Fibroblast of skin of right quadriceps (primary cell): ENCODE measurements at places on chromosomes 1 and 21.
A peak's percentile ranks its signal among the peaks of the same experiment; 100 is the strongest.

GRCh38 chr1:104648269-104648691 lies 898.6 kb downstream of the AMY1C start:
- DNase-seq, result peak; percentile 5

- DNase-seq, result no peak
These were observed 30.0 kb downstream of the PPP2R5A start for GRCh38 chr1:212315184-212315583.

DNA sequence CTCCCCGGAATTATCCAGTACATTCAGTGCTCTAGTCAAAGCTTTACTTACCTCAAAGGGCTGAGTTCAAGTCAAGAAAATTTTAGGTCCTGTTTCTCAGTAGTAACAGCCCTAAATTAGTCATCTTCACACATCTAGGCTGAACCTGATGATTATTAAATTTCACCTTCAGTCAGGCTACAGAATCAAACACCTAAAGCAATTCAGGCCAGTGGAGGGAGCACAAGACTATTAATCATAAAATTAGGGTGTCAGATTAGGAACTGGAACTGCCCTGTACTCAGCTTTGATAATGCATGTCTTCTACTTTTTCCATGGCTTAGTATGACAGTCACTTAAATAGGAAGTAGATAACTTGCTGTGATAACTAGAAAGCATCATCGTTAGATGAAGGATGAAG lies 28.4 kb upstream of the BCAS2 start:
- no peak for DNase-seq

DNA sequence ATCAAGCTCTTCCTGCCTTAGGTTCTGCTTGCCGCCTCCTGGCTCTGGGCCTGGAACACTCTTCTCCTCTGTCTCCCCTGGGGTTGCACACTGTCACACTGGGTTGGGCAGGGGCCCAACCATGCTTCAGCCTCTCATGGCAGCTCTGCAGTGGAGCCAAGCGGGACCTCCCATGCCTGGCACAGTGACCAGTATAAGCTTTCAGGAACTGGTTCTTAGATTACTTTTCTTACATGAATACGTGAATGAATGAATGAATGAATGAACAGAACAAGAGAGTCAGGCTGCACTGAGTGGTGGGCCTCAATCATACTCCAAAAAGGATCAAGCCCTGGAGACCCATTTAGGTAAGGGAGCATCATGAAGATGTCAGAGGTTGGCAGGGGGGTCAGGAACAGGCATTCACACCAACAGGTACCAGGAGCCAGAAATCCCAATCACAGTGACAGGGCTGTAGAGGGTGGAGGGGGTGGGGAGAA lies 30.8 kb upstream of the TMEM125 start:
- DNase-seq, result no peak

DNA sequence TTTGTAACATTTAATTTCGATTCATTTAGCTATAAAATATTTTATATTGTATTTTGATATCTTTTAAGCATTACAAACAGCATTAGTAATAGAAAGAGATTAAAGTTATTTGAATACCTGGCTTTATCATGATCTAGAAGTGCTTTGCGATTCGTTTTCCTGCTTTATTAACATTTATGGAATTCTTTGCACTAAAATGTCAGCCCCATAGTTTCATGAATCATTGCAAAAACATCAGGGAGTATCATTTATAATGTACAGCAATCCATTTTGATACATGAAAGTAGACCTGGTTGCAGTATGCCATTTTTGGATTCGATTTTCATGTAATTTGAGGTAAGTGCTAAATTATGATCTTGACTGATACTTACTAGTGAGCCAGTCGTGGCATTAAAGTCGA lies 108.0 kb upstream of the DPYD start:
- no peak for DNase-seq

DNA sequence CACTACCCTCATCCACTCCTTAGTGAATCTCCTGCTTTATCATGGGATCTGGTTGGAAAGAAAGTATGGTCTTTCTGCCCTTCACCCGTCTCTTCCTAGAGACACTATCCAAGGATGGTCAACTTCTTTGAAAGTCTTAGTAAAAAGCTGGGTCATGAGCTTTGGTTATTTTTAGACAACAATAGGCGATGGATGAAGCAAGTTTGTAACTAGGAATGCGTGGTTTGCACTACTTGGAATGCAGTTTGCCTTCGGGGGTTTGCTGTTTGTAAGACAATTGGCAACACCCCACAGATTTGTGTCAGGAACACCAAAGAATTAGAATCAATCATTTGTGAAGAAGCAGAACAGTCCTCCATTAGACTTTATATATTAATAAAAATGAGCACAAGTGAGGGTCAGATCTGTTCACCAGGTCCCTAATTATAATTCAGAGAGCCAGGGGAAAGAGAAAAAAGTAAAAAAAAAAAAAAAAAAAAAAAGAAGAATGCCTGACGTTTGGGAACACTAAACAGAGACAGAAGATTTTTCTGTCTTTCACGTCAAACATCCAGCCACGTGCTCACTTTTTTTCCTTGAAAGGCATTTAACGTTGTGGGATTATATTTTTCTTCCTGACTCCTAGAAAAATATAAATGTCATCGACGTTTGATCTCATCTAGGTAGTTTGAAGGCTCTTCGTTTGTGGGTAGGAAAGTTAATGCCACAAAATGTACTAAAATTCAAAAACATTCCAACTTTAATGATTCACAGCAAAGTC lies 60.7 kb upstream of the BTG3 start:
- peak; percentile 7 for DNase-seq

- DNase-seq, result no peak
These were observed 52.0 kb downstream of the S100B start for GRCh38 chr21:46552865-46553379.

DNA sequence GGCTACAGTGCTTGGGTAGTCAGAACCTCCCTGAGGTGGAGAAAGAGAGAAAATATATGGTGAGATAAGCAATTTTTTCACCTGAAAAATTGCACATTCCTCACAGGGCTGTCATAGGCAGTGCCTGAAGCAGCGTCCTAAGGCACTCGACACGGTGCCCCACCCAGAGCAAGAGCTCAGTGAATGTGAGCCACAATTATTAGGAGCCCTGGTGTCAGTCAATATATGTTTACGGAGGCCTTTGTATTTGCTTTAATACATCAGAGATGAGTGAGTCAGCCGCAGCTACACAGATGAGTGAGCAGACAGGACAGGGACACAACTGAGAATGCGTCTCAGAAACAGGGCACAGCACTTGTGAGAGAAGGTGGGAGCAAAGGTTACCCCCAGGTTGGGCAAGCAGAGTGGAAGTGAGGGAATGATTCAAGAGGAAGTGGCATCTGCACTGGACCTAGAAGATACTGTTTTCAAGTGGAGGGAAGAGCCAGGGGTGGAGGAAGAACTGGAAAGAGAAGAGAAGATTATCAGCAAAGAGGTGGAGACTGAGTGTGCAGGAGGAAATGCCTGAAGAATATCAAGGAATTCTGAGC lies 5.2 kb upstream of the PIGC start:
- no peak for DNase-seq

DNA sequence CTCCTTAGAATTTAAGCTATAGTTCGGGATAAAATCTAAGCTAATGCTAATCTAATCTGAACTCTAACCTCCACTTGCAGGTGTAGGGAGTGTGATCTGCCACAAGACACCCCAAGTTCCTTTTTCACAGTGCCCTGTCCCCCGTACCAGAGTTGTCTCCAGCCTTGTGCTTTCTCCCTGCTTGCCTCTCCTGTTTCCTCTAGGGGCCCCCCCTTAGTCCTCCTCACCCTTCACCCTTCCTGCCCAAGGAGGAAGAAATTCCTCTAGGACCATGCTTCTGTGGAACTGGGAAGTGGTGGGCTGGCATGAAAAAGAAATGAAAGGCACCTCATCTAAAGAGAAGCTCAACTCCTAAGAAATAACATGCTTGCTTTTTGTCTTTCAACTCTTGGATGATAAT lies 50.2 kb upstream of the BCL9 start:
- no peak for DNase-seq

GRCh38 chr1:53155945-53156344 lies 13.5 kb upstream of the SLC1A7 start:
- DNase-seq, result no peak

DNA sequence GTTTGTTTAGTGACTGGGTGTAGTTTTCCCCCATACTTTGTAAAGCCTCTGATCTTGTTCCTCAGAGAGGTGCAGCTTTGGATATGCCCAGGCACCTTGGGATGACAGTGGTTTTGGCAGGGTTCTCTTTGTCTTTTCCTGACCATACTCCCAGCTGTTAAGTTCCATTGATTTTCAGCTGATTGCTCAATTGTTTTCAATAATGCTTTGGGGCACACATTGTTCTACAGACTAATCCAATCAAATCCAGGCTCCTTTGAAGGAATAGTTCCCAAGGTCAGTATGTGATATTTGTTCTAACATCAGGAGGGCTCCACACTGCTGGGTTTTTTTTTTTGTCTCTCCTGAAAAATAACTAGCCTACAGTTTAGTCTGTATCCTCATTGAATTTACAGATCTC lies 24.8 kb downstream of the PPP2R5A start:
- DNase-seq, result no peak

DNA sequence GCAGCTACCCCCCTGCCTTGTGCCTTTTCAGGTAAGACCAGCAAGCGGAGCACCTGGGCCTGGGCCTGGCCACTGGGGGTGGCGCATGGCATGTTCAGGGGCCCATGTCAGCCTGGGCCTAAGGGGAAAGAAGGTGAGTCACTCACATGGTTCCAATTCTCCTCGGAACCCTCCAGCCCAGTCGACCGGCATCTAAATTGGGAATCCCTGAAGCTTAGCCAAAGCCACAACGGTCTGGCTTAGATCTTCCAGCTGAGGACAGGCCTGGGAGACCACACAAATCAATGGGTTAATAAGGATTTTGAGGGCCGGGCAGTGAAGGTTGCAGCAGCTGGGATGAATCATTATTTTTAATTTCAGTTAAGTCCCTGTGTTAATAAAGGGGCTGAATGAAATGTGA lies 145.1 kb upstream of the SMYD2 start:
- DNase-seq, result peak; percentile 46

- DNase-seq, result peak; percentile 79
These were observed at the start of gene PEA15 for GRCh38 chr1:160205242-160206035. TSS of gene PEA15 (plus strand) at chr1:160205384. CDS start at chr1:160211545, 6,161 bp downstream.

DNA sequence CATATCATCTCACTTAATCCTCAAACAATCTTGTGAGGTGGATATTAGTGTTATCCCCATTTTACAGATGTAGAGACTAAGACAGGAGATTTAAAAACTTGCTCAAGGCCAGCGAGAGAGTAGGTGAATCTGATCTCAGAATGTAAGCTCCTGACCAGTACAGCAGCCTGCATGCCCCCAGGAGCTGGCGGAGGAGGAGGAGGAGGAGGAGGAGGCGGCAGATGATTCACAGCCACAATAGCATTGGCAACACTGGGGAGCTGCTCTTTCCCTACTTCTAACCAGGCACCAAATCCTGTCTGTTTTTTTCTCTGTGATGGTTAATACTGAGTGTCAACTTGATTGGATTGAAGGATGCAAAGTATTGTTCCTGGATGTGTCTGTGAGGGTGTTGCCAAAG lies 243.2 kb downstream of the ATG4C start:
- no peak for DNase-seq

DNA sequence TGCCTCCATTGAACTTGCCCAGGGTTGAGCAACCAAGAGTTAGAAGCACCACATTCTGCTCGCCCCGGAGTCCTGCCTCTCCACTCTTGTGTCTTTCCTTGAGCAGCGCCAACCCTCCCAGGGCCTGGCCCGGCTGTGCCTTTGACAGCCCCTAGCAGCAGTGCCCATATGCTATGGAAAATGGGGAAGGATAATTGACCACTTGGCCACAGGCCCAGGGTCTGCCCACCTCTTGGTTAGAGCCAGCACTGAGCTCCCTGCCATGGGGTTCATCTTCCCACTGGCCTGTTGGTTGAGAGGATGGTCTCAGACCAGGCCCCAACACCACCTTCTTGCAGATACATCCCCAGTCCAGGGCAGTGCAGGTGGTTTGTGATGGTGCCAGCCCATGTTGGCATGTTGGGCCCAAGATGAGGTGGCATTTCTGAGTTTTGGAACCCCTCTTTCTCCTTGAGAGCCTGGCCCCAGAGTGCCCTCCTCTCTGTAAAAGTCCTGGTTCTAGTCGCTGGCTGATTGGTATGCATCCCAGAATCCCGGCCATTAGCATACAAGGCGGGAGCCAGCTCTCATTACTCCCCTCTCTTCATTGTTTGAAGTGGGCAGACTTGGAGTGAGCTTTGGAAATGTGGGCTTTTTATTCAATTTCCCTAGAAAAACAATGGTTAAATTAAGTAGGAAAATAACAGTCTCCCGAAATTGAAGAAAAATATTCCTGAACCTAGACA lies 7.6 kb downstream of the ARHGEF10L start:
- no peak for DNase-seq

DNA sequence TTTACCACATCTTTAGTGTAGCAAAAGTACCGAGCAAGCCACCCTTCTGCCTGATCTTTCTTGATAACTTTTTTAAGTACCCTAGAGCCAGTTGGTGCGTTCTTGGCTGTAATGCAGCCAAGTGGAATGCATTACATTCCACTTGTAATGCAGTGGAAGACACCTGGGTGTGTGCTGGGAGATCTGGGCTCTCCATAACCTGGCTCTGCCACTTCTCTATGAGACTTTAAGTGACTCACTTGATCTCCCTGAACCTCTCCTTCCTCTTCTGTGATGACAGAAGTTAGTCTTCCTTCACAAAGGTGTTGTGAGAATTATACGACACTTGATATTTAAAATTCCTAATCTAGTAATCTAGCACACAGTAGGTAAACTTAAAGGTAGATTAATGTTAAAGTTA lies 35.3 kb upstream of the NFIA start:
- DNase-seq, result no peak

DNA sequence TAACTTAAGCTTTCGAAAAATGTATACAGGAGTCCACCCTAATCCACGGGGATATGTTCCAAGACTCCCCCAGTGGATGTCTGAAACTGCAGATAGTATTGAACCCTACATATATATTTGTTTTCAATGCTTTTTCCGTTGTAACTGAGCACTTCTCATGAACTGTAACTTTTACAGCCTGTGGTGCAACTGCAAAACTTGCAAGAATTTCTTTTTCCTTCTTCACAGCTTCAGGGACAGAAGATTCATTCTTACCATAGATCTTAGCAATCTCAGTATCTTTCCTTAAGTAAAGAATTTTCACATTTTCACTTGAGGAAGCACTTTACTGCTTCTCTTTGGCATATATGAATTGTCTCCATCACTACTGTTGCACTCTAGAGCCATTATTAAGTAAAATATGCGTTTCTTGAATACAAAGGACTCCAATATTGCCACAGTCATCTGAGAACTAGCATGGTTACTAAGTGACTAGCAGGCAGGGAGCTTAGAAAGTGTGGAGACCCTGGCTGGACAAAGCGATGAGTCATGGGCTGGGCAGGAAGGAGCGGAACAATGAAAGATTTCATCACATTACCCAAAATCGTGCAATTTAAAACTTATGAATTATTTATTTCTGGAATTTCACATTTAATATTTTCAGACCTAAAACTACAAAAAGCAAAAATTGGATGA lies 14.1 kb downstream of the DPYD start:
- DNase-seq, result peak; percentile 77

- no peak for DNase-seq
These were observed 15.8 kb upstream of the ZC3H12A start for GRCh38 chr1:37458551-37458950.

- no peak for DNase-seq
These were observed 366.4 kb upstream of the CXADR start for GRCh38 chr21:17146426-17146825.
